ENCODE measurements at places on chromosomes 4 and X.

GRCh38 chr4:145935253-145936141 is 3.1 kb downstream of the ZNF827 start:
- peak; percentile 50 for DNase-seq

GRCh38 chr4:176123710-176124407 is 58.2 kb downstream of the WDR17 start:
- DNase-seq: peak; percentile 5

DNA sequence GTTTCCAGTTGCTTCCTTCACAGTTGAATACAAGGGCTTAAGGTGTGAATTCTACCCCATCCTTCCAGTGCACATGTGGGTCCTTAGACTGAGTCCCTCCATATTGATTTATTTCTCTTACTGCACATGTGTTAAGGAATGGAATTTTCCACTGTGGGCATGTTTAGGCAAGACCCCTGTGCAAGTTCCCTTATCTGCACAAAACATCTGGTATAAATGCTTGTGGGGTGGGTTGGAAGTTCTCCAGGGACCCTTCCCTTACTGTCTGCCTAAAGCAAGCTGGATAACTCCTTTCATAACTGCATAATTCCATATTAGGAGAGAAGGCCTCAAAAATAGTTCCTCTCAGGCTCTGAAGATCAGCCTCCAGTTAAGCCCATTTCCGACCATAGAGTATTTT is 570.9 kb downstream of the ADGRL3 start:
- DNase-seq: no peak

- no peak for DNase-seq
Observed at GRCh38 chrX:41100819-41101218, 15.6 kb downstream of the USP9X start.

DNA sequence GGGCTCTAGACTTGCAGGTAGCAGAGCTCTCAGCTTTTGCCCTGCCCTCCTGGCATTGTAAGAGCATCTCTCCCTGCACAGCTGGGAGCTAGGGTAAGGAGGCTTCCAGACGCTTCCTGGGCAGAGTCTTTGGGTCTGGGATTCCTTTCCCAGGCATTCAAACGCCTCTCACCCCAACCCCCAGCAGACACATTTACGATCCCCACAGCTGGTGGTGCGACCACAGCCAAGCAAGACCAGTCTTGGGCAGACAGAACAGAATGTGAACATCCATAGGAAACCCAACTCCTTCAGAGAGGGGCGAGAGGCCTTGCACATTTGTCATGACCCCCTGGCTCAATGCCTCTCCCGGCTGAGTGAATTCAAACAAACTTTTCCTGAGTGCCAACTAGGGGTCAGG is 38.1 kb upstream of the CD99L2 start:
- DNase-seq: no peak

DNA sequence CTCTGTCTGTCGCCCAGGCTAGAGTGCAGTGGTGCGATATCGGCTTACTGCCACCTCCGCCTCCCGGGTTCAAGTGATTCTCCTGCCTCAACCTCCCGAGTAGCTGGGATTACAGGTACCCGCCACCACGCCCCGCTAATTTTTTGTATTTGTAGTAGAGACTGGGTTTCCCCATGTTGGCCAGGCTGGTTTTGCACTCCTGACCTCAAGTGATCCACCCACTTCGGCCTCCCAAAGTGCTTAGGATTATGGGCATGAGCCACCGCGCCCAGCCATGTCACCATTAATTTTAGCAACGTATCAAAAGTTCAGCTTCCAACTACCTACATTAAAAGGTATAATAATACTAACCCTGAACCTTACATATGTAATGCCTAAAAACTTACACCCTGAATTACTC is 940 bp upstream of the UTP3 start:
- peak; percentile 31 for DNase-seq

DNA sequence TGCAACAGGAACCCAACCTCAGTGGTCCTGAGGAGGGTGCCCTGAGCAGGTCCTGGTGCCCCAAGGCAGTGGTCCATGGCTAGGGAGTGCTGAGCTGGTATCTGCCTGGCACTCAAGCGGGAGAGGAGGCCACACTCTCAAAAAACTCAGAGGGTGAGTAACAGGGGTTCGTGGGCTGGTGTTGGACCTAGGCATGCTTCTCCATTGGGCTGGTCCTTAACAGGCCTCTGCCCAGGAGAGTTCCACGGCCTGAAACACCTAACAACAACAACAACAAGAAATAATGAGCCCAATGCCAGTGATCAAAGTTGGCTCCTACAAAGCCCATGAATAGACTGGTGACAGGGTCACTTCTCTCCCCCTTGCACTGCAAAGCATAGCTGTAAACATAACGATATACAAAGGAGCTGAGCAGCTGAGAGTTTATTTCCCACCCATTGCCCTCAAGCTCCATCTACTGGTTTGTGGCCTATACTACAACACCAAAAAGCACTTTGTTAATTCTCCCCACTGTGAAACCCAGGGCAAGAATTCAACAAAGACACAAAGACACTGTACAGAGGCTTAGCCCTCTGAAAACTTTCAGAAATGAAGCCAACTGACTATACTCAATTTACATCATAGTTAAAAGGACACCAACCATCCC is 736.1 kb upstream of the ADGRL3 start:
- no peak for DNase-seq

- no peak for DNase-seq
Observed at GRCh38 chr4:121758925-121759568, 5.9 kb downstream of the SMIM43 start.

GRCh38 chr4:13640149-13640940 is 12.8 kb upstream of the BOD1L1 start:
- no peak for DNase-seq

DNA sequence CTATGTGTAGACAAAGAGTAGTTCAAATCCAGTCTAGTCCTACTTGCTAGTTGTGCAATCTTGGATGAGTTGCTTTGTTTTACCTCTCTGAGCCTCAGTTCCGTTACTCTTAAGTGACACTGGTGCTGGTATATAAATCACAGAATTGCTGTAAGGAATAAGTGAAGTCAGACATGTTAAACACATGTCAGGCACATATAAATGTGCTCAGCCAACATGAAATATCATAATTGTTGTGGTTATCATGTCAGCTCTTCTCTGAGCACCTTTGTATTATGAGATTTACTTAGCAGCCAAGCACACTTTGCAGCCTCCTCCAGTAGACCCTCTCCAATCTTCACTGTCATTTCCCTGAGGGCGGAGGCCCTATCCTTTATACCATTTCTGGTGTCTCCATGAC is 87.9 kb upstream of the PAK3 start:
- no peak for DNase-seq

GRCh38 chr4:75180790-75181776 is 248.2 kb downstream of the PARM1 start:
- no peak for DNase-seq

DNA sequence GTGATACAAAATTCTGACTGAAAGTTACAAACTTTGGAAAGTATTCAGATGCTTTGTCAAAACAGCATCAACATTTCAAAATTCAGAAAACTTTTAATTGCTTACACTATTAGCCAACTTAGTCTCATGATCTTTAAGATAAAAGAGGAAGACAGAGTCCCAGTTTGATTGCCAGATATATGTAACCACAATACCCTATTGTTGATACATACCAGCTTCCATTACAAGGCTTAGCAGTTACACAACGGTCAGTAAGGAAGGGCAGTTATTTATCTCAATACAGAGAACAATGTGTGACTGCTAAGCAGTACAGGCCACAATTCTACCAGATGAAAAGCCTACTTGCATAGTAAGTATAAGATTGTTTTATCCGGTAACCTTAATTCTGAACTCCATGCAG is 138.4 kb downstream of the SPANXN3 start:
- no peak for DNase-seq

GRCh38 chr4:48193096-48193836 is 59.2 kb upstream of the TXK start:
- DNase-seq: no peak

GRCh38 chr4:87584222-87584908 is 24.0 kb upstream of the DSPP start:
- no peak for DNase-seq

DNA sequence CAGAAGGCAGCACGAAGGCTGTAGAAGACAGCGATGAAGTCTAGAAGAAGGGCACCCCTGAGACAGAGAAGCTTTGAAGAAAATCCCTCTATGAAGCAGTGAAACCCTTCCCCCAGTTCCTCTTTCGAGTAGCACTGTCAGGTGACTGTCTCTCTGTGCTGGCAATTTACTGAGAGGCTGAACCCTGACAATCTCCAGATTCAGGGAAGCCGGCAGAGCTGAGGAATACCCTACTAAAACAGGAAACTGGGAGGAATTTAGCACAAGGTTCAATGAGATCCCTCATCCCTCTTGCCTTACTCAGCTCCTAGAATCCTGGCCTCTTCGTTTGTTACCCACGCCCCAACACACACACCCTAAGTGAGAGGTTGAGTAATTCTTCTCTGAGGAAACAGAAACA is 239.7 kb upstream of the NOCT start:
- DNase-seq: no peak

- no peak for DNase-seq
Observed at GRCh38 chrX:43676971-43677572, 21.0 kb downstream of the MAOA start.

- DNase-seq: no peak
Observed at GRCh38 chr4:114108869-114109268, 129.4 kb upstream of the ARSJ start.

- no peak for DNase-seq
Observed at GRCh38 chr4:65880594-65880993, 210.3 kb upstream of the EPHA5 start.

- DNase-seq: no peak
Observed at GRCh38 chr4:40723728-40724127, 26.0 kb upstream of the NSUN7 start.

GRCh38 chr4:167177925-167178324 is 56.4 kb downstream of the SPOCK3 start:
- DNase-seq: no peak

GRCh38 chr4:149518471-149518870 is 297.2 kb downstream of the IQCM start:
- DNase-seq: no peak

GRCh38 chrX:136896121-136896914 is 15.8 kb upstream of the RBMX start:
- no peak for DNase-seq

- no peak for DNase-seq
Observed at GRCh38 chrX:15881381-15881897, 26.8 kb upstream of the AP1S2 start.

- DNase-seq: no peak
Observed at GRCh38 chrX:69552512-69552911, 48.4 kb downstream of the NALF2 start.

DNA sequence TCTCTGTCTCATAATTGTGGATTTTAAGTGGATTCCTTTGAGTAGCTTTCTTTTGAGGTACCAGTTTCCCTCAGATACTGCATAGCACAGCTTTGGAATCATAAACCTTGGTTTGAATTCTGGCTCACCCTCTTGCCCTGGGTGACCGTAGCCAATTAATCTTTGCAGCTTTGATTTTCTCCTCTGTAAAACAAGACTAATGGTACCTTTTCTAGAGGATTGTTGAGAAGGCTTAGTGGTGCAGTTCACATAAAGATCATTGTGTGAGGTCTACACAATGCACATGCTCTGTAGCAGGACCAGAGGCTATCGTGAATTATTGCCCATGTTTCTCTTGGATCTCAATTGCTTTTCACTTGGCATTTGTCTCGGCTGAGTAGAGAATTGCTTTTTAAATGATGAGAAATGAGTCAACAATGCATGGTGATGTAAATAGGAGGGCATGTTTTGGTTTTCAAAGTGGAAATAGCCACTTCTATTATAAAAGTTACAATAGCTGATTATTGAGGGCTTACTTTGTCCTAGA is 47.9 kb downstream of the TMEM131L start:
- no peak for DNase-seq

DNA sequence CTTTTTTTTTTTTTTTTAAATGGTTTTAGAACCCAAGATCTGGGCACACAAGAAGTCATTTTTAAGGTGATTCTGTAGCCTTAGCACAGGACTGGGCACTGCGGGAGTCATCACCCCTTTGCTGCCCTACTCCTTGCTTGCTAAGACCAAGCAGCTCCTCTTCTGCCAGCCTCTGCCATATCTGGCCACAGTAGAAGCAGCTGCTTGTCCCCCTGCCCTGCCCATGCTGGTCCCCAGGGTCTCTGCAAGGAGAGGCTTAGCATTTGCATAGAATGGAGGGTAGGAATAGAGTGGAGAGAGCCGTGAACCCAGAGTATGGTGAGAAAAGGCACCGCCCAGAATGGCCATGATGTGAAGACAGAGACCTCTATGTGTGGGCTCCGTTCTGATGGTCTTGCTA is 109.3 kb downstream of the ADRA2C start:
- no peak for DNase-seq

DNA sequence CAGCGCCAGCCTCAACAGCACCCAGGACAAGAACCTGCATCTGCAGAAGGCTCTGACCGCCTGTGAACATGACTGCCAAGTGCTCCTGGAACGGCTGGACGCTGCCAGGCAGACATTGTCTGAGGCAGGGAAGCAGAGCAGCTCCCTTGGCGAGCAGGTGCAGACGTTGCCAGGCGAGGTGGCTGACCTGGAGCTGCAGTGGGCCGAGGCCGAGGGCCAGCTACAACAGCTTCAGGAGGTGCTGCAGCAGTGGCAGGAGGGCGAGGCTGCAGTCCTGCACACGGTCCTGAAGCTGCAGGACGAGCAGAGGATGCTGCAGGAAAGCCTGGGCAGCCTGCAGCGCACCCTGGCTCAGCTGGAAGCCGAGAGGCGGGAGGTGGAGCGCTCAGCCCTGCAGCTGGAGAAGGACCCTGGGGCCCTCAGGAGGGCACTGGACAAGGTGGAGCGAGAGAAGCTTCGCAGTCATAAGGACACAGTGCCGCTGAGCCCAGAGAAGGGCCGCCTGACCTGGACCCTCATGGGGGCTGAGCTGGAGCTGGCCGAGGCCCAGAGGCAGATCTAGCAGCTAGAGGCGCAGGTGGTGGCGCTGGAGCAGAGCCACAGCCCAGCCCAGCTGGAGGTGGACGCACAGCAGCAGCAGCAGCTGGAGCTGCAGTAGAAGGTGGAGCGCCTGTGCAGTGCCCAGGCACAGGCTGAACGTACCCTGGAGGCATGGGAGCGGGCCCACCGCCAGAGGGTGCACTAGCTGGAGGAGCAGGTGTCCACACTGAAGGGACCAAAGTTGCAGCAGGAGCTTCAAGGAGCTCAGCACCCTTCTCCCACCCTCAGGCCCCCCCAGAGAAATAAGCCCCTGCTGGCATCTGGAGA is 16.4 kb downstream of the SMIM10L2A start:
- no peak for DNase-seq

GRCh38 chr4:94298725-94299252 is 43.8 kb downstream of the HPGDS start:
- DNase-seq: no peak

- no peak for DNase-seq
Observed at GRCh38 chr4:150679765-150680343, 97.9 kb downstream of the MAB21L2 start.

GRCh38 chr4:138592796-138593195 is 350.6 kb upstream of the SLC7A11 start:
- DNase-seq: no peak

- no peak for DNase-seq
Observed at GRCh38 chrX:79065696-79066095, 78.8 kb upstream of the GPR174 start.
